ENCODE measurements at places on chromosomes 6 and 20.
A peak's percentile ranks its signal among the peaks of the same experiment; 100 is the strongest.

DNA sequence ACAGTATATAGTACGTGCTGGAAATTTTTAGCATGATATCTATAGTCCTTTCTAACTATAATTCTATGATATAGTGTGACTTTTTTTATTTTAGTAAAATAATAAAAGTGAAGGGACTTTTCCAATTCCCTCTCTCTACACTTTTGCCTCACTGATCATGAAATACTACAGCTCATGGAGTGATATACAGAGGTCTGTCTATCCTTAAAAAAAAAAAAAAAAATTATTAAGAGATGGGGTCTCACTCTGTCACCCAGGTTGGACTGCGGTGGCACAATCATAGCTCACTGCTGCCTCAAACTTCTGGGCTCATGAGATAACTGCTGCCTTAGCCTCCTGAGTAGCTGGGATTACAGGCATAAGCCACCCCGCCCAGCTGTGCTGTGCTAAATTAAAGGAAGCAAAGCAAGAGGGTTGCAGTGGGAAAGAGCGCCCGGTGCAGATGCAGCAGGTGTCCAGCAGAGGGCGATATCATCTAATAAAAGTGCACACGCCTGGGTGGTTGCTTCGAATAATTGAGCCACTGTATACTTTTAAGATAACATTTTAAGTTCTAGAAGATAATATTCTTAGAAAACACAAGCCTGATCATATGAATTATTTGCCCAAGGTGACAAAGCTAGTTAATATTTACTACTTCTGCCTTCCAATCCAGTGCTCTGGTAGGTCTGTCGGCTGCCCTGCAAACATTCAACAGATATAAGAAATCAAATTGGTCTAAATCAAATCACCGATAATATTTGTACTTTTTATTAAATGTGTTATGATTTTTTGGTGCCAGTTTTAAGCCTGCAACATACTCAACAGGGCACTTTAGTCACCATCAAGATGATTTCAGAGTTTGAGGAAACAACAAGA lies 94.9 kb upstream of the NT5E start:
- peak; percentile 82 for DNase-seq

DNA sequence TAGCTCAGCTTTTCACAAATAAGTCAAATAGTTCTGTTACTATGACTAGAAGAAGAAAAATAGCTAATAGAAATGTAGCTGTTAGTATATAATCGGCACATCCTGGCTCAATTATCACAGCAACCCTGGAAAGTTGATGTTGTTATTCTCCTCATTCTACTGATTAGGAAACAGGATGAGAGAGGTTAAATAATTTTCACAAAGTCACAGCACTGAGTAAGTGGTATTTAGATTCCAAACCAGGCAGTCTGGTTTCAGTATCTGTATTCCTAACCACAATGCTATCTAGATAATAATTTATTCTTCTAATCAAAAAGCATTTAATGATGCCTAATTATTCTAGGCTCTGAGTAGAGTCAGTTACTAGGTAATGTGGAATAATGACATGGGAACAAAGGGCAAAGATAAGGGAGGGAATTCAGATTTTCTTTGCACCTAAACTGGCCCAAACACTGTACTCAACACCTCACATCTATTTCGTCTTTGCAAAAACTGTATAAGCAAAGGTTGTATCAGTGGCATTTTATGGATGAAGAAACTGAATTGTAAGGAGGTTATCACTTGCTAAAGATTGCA lies 51.3 kb downstream of the PDE7B start:
- no peak for DNase-seq

GRCh38 chr6:14948586-14949245 lies 297.2 kb upstream of the JARID2 start:
- DNase-seq: no peak

- DNase-seq: no peak
These were observed 131.1 kb downstream of the PHACTR3 start for GRCh38 chr20:59735486-59735885.

GRCh38 chr6:35911871-35912653 lies 8.8 kb downstream of the SRPK1 start:
- DNase-seq: peak; percentile 14

DNA sequence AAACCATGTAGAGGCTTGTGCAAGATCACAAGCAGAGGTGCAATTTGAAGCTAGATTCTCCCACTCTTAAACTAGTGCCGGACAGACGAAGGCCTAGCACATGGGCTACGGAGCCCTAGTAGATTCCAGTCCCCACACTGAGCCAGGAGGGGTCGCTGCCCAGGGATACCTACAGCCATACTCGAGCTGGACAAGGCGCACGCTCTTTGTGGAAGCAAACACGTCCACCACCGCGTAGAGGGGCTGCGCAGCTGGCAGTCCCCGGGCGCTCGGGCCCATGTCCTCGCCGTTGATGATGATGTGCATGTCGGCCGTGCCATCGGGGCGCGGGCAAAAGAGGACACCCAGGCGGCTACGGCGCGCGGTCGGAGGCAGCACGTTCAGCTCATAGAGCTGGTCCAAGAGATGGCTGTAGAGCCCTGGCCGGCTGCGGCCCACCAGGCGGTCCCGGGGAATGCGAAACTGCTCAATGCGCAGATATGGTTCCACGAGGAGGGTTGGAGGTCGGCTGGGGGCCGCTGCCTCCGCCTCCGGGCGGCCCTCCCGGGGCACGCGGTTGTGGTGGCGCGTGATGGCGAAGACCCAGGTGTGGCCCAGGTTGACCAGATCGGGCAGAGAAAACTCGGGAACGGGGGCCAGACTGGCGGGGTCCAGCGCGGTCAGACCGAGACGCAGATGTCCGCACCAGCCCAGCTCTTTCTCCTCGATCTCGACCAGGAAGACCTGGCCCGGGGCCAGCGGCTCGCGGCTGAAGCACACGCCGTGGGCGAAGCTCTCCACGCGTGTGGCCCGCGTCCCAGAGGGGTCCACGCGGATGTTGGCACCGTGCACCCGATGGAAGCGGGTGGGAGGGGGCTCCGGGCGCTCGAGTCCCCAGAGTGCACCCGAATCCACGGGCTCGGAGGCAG lies 677 bp downstream of the NEURL2 start:
- DNase-seq: peak; percentile 92

DNA sequence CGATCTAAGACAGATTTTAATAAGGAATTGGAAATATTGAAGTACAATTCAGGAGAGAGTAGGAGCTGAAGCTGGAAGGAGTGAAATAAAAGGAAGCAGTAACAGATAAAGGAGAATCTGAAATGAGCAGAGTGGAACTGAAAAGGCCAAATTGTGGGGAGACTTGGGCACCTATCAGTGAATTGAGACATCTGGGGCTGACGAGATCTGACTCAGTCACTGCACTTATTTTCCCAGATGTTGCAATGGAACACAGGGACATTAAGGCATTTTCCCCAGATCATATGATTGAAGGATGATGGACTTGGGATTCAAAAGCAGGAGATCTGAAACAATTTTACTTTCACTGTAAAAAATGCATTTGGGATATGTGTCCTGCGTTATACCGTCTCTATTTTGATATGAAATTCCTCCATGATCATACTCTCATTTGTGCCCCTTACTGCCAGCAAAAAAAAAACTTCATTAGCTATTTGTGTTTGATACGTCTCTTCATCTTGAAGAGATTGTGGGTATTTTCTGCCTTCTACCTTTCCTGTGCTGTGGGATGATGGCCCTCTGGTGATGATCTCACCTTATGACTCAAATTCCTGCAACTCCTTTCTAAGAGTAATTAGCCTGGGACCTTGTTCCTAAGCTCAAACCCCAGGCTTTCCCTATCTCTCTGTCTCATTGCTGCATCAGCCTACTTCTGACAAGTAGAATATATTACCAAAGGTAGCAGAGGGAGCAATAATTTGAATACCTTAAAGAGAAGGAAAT lies 278.5 kb upstream of the MAN1A1 start:
- DNase-seq: peak; percentile 43

GRCh38 chr6:33748841-33749240 lies 2.1 kb upstream of the IP6K3 start:
- DNase-seq: no peak

GRCh38 chr6:157850030-157850429 lies 27.0 kb downstream of the SNX9 start:
- DNase-seq: no peak

GRCh38 chr20:32333988-32334885 lies 23.9 kb upstream of the ASXL1 start:
- DNase-seq: no peak

DNA sequence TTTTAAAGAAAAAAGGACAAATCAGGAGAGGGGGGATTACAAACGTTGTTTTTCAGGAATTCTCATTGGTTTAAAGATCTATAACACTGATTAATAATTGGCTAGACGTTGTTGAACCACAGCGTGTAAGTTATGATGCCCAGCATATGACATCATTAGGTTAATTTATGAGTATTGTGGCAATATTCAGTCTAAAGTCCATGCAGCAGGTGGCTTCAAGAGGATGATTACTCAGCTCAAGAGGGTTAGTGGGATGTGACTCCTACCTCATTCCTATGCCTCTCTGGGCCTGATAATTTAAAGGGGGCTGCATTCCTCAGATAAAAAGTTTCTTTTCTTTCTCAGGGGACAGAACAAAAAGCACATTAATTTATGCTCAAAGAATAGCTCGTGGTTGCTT lies 1309.0 kb downstream of the EPHA7 start:
- DNase-seq: no peak

- no peak for DNase-seq
These were observed 81.0 kb downstream of the BCAS1 start for GRCh38 chr20:53989401-53989800.

- DNase-seq: no peak
These were observed 58.0 kb upstream of the AHI1 start for GRCh38 chr6:135555550-135555949.

DNA sequence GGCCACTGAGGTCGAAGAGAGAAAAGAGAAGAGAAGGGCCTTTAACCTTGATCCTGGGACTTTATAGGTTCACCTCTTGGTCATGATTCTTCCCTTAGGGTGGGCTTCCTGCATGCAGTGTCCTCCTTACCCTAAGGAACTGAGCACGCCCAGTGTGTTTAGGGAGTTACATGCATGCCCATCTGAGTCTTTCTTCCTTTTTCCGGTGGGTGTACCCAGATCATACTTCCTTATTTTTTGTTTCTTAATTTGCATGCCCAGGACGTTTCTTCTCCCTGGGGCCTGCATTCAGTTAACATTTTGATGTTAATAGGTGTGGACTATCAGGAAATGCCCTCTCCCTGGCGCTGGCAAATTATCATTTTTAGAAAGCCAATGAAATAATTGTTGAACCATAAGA lies 91.5 kb downstream of the HTR1B start:
- no peak for DNase-seq

GRCh38 chr20:11252447-11252846 lies 578.6 kb upstream of the JAG1 start:
- DNase-seq: no peak

DNA sequence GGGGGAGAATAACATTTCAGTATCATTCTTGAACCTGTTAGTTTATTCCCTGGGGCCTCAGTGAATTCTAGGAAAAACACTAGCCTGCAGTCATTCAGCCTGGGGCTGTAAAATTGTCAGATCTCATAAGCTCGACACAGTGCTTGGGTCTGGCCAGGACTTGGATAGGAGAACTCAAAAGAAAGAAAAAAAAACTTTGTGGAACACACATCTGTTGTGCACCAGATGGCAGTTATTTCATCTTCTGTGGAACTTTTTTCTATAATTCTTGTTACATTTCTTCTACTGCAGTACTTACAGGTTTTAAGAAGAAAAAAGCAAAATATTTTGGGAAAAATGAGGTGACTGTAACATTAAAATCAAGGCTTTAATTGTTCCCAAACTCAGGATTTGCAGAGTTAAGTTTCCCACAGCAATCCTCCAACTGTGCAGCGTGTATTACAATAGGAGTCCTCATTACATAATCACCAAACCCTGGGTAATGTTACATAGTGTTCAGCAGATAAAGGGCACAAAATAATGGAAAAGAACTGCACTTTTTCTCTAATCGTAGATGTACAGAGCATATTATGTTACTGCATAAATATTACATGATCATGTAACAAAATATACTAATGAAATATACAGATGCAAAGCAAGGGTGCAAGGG lies 531.1 kb upstream of the CITED2 start:
- DNase-seq: no peak

- no peak for DNase-seq
These were observed 37.3 kb downstream of the SIM1 start for GRCh38 chr6:100427452-100427851.

DNA sequence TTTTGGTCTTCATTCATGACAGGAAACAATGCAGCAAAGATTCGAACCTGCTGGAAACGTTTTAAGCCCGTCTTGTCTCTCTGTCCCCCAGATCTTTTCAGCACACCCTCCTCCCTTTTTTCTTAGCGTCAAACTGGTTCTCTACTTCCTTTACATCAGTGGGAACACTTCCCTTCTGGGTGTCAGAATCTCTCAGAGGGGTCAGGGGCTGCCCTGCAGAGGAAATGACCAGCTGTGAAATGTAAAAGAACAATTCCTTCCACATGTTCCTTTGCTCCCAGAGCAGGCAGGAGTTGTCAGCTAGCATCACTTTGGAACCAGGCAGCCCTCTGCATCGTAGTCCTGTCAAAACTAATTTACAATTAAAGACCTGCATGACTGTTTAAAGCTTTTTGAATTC lies 619.0 kb downstream of the TFAP2A start:
- no peak for DNase-seq

- DNase-seq: no peak
These were observed 64.7 kb upstream of the GATA5 start for GRCh38 chr20:62540504-62540903.

DNA sequence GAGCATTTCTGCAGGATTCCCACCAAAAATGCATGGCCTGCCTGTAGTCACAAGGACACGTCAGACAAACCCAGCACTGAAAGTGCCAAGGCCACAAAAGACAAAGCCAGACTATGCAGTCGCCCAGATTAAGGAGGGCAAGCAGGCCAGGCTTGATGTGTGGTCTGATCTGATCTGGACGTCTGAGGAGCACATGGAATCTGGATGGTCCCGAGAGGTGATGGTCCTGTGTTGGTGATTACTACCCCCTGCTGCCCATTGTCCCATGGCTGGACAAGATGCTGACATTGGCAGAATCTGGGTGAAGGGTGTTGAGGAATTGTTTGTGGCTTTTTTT lies 17.1 kb downstream of the NPEPL1 start:
- DNase-seq: no peak

DNA sequence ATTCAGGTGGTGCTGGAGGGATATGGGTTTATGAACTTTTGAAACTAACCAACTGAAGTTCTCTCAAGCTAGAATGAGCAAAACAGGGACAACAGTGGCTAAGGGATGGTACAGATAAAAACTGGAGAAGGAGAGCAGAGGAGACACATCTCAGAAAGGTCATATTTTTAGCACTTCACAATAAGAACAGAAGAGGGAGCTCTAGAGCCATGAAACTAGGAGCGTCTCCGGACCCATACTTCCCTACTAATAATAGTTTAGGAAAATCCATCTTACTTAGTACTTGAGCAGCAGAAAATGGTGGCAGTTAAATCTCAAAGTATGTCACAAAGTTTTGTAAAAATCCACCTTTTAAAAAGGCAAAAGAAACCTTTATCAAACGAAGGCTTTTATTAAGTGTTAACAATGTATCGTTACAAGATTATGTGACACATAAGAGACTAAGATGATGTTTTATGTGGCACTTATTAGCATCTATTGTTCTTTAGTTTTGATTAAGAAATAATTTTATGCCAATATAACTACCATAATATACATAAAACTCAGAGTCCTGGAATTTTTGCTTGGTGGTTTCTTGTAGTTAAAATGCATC lies 278.6 kb downstream of the TBC1D32 start:
- peak; percentile 76 for DNase-seq

- DNase-seq: peak; percentile 52
These were observed 844 bp upstream of the ABRACL start for GRCh38 chr6:139027620-139028182.

- DNase-seq: no peak
These were observed 261.2 kb downstream of the BMP7 start for GRCh38 chr20:57004951-57005933.

All from astrocyte of the hippocampus (primary cell).